Kidney capillary endothelial cell (primary cell): ENCODE measurements at places on chromosomes 2 and 18.

DNA sequence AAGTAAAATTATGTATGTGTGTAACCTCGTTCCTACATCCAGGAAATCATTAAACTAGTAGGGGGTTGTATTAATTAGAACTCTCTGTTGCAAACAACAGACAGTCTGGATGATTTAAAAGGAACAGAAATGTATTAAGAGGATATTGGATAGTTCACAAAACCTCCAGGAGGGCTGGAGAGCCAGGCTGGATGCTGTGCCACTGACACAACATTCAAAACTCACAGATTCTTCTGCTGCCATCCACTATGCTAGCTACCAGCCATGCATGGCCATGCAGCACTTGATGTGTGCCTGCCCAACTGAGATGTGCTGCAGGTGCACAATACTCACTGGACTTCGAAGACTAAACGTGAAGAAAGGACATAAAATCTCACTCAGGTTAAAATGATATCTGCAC is 48.2 kb upstream of the SH3RF3 start:
- DNase-seq = no peak

DNA sequence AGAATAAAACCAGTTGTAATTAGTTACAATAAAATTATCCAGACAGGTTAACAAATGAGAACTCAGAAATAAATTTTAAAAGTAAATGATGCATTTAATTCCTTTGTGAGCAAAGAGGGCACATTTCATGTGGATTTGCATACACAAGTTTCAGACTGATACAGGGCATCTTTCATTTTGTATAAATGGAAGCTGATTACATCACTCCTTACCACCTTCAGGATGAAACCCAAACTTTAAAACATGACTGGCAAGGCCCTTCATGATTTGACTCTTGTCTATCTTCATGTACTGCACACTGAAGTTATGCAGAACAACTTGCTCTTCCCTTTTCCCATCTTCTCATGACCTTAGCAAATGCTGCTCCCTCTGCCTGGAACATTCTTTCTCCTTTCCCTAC is 26.9 kb downstream of the EFEMP1 start:
- DNase-seq = no peak

- no peak for DNase-seq
These were observed 89.7 kb downstream of the TMEM247 start for GRCh38 chr2:46569061-46569560.

DNA sequence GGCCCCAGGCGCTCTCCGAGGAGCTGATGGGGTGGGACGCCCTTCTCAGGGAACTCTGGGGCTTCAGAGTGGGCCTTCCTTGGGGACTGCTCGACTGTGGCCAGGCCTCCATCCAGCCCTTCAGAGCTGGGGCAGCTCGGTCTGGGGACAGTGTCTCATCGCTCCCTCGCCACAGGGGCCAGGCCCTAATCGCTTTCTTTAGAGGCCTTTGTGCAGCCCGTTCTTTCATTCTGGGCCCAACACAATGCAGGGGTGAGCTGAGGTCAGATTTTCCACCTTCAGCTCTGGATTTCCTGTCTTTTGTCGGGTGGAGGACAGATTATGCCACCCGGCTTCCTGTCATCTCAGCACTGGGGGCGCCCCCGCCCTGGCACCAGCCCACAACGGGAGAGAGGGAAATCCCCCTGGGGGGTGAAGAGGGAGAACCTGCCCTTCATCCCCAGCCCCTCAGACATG is 25.2 kb downstream of the MYCN start:
- no peak for DNase-seq

- no peak for DNase-seq
These were observed 187.9 kb upstream of the LHCGR start for GRCh38 chr2:48943436-48943835.

GRCh38 chr18:60929966-60930365 is 403.3 kb upstream of the CDH20 start:
- DNase-seq = no peak

DNA sequence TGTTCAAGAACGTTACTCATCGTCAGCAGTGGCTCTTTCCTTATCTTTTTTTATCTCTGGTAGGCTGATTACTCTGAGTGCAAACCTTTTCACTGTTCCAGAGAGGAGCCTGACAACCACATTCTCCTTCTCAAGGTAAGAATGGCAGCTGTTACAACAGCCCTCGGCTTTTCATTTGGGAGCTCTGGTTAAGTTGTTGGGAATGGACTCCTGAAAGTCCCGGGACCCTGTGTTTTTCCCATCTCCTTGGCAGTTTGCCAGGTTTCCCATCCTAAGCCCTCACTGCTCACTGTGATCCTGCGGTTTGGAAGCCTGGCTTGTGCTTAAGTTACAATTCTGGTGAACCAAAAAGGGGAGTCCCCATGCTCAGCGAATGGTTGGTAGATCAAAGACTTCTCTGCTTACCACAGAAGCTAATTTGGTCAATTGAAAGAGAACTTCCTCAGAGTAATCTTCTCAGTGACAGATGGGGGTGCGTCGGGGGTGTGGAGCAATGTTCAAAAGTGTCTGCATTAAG is 122.3 kb downstream of the LYPD6B start:
- DNase-seq = no peak

DNA sequence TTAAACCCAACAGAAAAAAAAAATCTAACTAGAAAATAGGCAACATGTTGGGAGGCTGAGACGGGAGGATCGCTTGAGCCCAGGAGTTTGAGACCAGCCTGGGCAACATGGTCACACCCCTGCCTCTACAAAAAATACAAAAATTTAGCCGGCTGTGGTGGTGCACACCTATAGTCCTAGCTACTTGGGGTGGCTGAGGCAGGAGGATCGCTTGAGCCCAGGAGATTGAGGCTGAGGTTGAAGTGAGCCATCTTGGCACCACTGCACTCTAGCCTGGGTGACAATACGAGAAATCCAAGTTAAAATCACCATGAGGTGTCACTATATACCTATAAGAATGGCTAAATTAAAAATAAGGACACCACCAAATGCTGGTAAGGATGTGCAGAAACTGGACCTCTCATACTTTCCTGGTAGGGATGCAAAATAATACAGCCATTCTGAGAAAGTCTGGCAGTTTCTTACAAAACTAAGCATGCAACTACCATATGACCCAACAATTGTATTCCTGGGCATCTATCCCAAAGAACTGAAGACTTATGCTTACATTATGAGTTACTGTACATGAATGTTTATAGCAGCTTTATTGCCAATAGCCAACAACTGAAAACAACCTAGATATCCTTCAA is 2.2 kb downstream of the SEPTIN10 start:
- DNase-seq = no peak

- no peak for DNase-seq
These were observed 439.6 kb upstream of the REG3G start for GRCh38 chr2:78585871-78586270.
